ENCODE measurements at places on chromosomes 7 and 10. TPM values are rescaled to one million over a fixed set of nuclear protein-coding genes. Genes with fewer than 3 reads are reported as not detected.

UPK3BL2 gene
- 15.7 TPM for total RNA-seq

TMEM139 gene
- total RNA-seq = 0.73 TPM

GRCh38 chr7:114084472-114085312, 165.9 kb upstream of the PPP1R3A start:
- no peak for DNase-seq

GRCh38 chr7:105046414-105046813, 32.4 kb downstream of the KMT2E start:
- no peak for DNase-seq

GRCh38 chr7:75913437-75913836, 1.5 kb upstream of the POR start:
- DNase-seq = no peak

EPC1 gene
- 37.8 TPM for total RNA-seq

GRCh38 chr10:28317760-28318159, 14.9 kb upstream of the MPP7 start:
- no peak for DNase-seq

GRCh38 chr10:32147730-32148129, 91.5 kb upstream of the KIF5B start:
- DNase-seq = no peak

- no peak for DNase-seq
These were observed 16.6 kb upstream of the ITIH2 start for GRCh38 chr10:7686351-7687171.

GRCh38 chr7:150390205-150390604, 11.1 kb downstream of the ZNF775 start:
- DNase-seq = no peak

DNA sequence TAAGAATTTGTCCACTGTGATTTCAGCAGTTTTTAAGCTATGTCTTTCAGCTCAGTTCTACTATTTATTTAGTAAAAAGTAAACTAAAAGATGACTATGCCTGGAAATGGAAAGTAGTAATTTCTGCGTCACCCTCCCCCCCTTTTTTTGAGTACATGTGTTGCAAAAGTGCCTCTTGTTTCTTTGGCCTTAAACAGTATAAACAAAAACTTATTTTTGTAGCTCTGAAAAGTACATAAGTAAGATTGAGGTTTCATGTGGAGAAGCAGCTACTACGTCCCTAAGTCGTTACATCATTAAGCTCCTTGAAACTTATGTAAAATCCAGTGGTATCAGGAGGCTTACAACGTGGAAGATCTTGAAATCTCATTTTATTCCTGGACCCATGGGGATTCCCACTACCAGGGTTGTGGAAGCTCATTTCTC, 46.3 kb upstream of the HBP1 start:
- DNase-seq = no peak

DNA sequence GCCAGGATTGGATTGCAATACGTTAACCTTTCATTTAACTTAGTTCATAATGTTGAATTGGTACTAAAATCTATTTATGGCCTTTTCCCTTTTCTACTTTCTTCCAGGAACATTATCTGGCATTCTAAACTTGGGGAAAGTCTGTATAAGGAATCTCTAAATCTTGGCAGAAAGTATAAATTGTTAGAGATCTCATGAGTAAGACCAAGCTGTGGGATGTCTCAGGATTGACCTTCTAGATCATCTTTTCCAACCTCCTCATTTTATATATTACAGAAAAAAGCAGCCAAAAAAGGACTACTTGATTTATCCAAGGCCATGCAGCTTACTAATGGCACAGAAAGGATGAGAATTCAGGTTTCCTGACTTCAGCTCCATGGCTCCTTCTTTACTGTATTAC, 598.3 kb downstream of the INHBA start:
- no peak for DNase-seq

DNA sequence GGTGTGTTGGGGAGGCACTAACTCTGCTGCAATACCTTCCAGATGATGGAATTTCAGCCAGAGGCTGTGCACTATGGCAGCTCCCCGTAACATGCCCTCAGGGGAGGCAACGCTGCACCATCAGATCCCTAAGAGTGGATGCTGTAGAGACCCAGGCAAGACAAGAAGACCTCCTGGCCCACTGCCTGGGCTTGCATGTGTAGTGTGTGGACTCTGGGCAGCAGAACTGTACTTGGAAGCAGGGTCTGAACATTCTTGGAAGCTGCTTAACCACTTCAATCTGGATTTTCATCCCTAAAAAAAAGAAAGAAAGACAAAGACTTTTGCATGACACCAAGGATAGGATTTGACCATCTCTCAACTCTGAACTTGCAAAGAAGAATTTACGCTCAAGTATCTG, 297.5 kb upstream of the NRP1 start:
- no peak for DNase-seq

DNA sequence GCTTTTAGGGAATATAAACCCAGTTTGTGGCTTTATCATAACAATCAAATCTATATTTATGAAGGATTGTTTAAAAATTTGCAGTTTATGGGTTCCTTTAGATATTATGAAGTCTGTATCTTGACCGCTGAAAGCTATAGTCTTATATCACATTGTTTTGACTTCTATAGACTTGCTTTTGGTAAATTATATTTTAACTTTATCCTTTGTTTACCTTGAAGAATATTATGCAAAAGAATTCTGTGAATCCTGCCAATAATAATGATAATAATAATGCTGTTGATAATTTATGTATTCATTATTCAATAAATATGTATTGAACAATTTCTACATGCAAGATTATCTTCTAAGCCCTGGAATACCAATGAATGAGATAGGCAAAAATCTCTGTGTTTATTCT, 101.9 kb upstream of the MTPN start:
- DNase-seq = no peak

GRCh38 chr7:110105840-110106239, 985.1 kb upstream of the LRRN3 start:
- DNase-seq = no peak

- DNase-seq = no peak
These were observed 293.1 kb downstream of the C7orf25 start for GRCh38 chr7:42618651-42619360.

- no peak for DNase-seq
These were observed 61.6 kb upstream of the HELLS start for GRCh38 chr10:94483970-94484369.

KCP gene
- not detected for total RNA-seq

NUP42 gene
- total RNA-seq = 55.2 TPM

FBXO24 gene
- total RNA-seq = 0.41 TPM

GRCh38 chr10:36281831-36282331, 639.8 kb upstream of the FZD8 start:
- DNase-seq = no peak

DNA sequence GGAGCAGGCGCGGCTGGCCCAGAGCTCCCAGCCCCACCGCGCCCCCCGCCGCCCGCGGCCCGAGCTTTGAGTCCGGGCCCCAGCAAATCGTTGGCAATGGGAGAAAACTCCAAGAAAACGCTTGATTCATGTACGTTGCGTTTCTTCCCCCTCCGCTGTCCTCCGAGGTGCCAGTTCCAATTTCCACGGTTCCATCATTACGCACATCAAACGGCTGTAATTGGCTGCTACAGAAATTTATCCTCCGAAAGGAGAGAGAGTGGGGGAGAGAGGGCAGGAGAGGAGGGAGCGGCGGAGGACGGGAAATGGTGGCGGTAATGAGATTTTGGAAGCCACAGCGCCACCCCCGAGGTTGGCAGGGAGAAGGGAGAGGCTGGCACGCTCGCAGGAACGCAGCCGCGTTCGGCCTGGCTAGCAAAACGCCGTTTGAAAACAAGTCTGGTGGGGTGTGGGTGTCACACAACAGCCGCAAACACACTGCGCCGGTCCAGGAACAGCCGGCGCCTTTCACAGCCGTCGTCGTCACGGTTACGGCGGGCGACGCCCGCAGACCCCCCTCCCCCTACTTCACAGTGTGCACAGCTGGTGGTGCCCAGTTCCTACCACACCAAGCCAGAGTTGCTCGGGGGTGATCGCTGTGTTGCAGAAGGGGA, 57.5 kb downstream of the UNCX start:
- no peak for DNase-seq

GRCh38 chr7:148395352-148395811, 195.2 kb upstream of the C7orf33 start:
- DNase-seq = no peak

SFTPA1 gene
- not detected for total RNA-seq

DNA sequence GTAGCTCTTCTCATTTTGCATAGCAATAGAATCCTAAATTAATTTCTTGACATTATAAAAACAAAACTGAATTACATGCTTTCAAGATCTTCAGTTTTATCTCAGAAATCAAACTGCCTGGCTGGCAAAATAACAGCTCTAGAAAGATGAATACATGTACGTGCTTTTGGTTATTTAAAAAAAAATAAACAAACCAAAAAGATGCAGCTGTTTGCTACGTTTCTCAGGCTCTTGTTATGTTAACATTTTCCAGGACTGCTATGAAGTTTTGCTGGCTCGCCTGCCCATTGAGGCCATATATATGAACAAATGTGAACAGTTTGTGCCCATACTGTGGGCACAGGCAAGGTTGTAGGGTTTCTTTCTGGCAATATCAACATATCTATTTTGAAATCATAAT, 86.6 kb downstream of the ODAD2 start:
- DNase-seq = no peak

GRCh38 chr10:102919246-102919959, 1.3 kb downstream of the CNNM2 start:
- DNase-seq = peak; percentile 6

POU6F2 gene
- total RNA-seq = not detected

- no peak for DNase-seq
These were observed 265.2 kb downstream of the SNX13 start for GRCh38 chr7:17674943-17675608.

- DNase-seq = no peak
These were observed 29.9 kb upstream of the RAPGEF5 start for GRCh38 chr7:22386865-22387264.

MSMB gene
- not detected for total RNA-seq

GRCh38 chr7:23107781-23108180, 2.2 kb downstream of the KLHL7 start:
- DNase-seq = no peak

- DNase-seq = no peak
These were observed 51.8 kb upstream of the FAM3C start for GRCh38 chr7:121447911-121448300.

MYH16 gene
- not detected for total RNA-seq

HABP2 gene
- total RNA-seq = not detected

FAS gene
- total RNA-seq = 38.6 TPM

DNA sequence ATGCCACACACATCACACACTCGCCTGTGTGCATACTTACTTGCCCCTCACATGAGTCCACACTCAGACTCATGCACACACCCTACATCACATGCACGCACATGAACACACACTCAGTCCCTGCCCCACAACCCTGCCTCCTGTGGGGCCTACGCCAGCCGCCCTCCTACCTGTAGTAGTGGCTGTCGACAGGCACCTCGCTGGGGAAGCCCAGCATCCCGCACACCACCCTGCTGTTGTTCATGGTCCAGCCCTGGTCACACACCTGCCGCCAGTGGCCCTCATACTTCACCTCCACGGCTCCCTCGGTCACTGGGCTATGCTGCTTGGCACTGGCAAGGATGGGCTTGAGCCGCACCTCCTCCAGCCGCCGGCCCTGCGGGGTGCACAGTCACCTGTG, 7.2 kb downstream of the LOXL4 start:
- DNase-seq = no peak

DNA sequence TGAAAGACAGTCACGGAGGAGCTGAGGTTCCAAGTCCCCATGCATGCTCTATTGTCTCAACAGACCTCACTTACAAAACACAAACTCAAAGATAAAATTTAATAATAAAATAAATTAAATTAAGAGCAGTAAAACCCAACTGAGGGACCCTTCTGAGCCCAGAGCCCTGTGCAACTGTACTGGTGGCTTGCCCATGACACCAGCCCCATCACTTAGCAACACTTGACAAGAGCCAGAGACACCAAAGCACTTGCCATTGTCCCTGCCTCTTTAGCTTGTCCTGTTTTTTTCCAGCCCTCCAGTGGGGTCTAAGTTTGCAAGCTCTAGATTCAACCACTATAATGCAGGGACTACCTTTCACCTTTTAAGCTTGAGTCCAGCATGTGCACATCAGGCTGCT, 117.9 kb downstream of the JCAD start:
- no peak for DNase-seq

- no peak for DNase-seq
These were observed 119.4 kb downstream of the GNAT3 start for GRCh38 chr7:80392229-80393169.

SLC26A3 gene
- total RNA-seq = not detected

- no peak for DNase-seq
These were observed 63.9 kb downstream of the VOPP1 start for GRCh38 chr7:55508221-55509011.

GRCh38 chr7:148884049-148884298, at the start of gene EZH2:
Gene EZH2 (minus strand): TSS chr7:148884291. CDS start chr7:148847298, 36,993 bp downstream.
- no peak for DNase-seq
